ENCODE measurements at places on chromosomes 12 and 14.

DNA sequence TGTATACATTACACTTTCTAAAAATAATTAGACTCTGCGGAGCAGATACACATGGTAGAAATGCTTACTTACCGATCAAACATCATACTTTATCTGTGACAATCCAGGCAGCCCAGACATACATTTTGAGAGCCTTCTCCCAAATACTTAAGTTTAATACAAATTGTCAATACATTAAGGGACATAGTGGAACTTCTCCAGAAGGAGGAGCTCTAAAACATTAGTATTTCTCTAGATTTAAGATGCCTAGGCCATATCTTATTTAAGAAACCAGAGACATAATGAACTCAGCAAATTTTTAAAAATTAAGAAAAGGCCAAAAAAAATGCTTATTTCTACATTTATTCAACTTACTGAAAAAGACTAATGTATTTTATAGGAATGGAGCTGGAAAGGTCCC, 16.1 kb downstream of the ACSM4 start:
- peak; percentile 11 for DNase-seq

DNA sequence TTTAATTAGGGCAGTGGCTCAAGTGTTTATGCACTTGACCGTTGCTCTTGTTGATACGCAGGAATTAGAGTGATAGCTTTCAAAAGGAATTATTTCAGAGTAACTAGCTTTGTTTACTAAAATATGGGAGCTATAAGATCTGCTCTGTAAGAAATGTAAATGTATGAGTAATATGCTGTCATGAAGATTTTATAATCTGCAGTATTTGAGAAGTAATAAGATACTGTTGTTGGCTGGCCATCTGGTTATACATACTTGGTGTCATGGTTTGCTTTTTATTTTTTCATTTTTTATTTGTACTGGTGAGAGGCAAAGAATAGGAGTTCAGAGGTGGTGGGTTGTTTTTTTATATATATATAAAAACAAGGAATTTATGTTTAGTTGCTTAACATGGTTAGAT, 58.5 kb downstream of the PLXNC1 start:
- DNase-seq = no peak

- no peak for DNase-seq
These were observed 13.8 kb upstream of the NELL2 start for GRCh38 chr12:44889926-44890325.

- no peak for DNase-seq
These were observed 484.9 kb upstream of the ATP2B1 start for GRCh38 chr12:90193500-90193899.

GRCh38 chr12:48783432-48783831, 5.5 kb downstream of the ADCY6 start:
- no peak for DNase-seq

DNA sequence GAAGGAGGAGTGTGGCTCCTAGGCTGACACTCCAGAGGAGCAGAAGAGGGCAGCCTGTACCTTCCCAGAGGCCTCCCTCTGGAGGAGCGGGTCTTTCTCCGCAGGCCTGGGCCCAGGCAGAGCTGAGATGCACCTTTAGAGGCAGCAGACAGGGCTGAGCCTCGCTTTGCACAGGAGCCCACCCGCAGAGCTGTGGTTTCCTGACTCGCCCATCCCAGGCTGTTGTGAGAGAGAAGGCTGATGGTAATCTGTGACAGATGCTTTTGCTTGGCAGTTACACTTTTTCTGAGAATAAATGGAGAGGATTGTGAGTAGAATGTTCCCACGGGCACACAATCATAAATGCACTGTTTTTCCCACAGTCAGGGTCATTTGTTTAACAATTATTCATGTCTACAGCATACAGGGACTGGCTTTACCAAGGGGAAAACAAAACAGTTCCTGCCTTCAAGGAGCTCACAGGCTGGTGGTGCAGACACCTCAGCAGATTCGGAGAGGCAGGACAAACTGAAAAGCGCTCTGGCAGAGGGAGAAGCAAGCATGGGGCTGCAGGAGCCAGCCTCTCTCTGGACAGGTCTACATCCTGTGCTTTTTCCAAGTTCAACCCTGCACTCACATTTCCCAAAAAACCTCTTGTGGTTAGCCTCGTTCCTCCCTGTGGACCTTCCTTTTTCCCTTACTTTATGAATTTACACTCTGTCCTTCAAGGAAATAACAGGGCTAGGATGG, 13.9 kb downstream of the EVL start:
- peak; percentile 87 for DNase-seq

DNA sequence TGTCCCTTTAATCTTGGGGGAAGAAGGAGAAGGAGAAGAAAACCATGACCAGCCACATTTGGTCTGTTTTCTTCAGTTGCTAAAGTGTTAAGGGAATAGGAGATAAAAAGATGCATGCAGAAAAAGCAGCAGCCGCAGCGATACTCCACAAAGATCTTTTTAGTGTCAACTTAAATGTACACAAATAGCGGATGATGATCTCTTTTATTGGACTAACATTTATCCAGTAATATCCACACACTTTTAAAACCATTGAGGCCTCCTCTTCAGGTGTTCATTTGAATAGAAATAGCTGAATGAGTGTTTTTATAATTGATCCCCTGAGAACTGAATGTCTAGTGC, 83.5 kb downstream of the PAPOLA start:
- no peak for DNase-seq
